ENCODE measurements at places on chromosomes 12 and 14. TPM values are rescaled to one million over a fixed set of nuclear protein-coding genes. Genes with fewer than 3 reads are reported as not detected.

GRCh38 chr12:13505636-13506035 lies 309.1 kb downstream of the EMP1 start:
- H3K27ac ChIP-seq, result no peak overlapping the region
- DNase-seq, result no peak
- H3K36me3 ChIP-seq, result no peaks in the 10 kb centered on the region
- H3K4me1 ChIP-seq, result no peaks in the 10 kb centered on the region

GRCh38 chr14:23057757-23058653 lies 685 bp upstream of the CDH24 start:
- H3K4me3 ChIP-seq, result peak overlapping the region; percentile 71
- DNase-seq, result peak; percentile 96
- no peak overlapping the region for H3K27ac ChIP-seq
- H3K36me3 ChIP-seq, result peaks cover 33% of the 10 kb centered on the region

GRCh38 chr14:69963966-69964365 lies 84.8 kb downstream of the SMOC1 start:
- H3K36me3 ChIP-seq, result no peaks in the 10 kb centered on the region
- H3K4me3 ChIP-seq, result no peak overlapping the region
- H3K4me1 ChIP-seq, result no peaks in the 10 kb centered on the region
- no peak overlapping the region for H3K27ac ChIP-seq
- no peak for DNase-seq

Gene LRIG3
- total RNA-seq, result 40.5 TPM

DNA sequence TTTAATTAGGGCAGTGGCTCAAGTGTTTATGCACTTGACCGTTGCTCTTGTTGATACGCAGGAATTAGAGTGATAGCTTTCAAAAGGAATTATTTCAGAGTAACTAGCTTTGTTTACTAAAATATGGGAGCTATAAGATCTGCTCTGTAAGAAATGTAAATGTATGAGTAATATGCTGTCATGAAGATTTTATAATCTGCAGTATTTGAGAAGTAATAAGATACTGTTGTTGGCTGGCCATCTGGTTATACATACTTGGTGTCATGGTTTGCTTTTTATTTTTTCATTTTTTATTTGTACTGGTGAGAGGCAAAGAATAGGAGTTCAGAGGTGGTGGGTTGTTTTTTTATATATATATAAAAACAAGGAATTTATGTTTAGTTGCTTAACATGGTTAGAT lies 58.5 kb downstream of the PLXNC1 start:
- no peak for DNase-seq
- no peak overlapping the region for H3K4me3 ChIP-seq
- no peaks in the 10 kb centered on the region for H3K36me3 ChIP-seq
- no peaks in the 10 kb centered on the region for H3K4me1 ChIP-seq

- H3K4me1 ChIP-seq, result no peaks in the 10 kb centered on the region
- no peaks in the 10 kb centered on the region for H3K36me3 ChIP-seq
- no peak overlapping the region for H3K4me3 ChIP-seq
- no peak overlapping the region for H3K27ac ChIP-seq
- no peak for DNase-seq
These were observed 308.2 kb downstream of the EMP1 start for GRCh38 chr12:13504736-13505135.

DNA sequence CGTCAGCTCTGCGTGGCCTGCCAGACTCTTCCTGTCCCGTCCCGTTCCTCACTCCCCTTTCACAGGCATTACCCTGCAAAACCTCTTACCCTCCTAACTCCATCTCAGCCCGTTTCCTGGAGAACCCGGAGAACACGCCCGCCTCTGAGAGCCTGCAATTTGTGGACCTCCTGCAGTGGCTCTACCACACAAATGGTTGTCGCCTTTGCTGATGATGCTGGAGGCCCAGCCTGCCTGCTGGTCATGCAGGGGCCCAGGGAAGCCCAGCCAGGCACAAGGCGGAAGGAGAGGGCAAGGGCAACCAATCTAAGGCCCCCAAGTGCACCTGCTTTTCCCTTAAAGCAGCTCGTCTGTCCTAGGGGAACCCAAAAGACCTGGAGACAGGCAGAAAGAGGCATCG lies 22.5 kb downstream of the RFLNA start:
- H3K4me1 ChIP-seq, result no peaks in the 10 kb centered on the region
- no peak overlapping the region for H3K27ac ChIP-seq
- no peaks in the 10 kb centered on the region for H3K36me3 ChIP-seq
- no peaks in the 10 kb centered on the region for H3K27me3 ChIP-seq
- no peak overlapping the region for H3K4me3 ChIP-seq
- DNase-seq, result no peak

Measured in kidney (tissue), 22 donors.